ENCODE measurements at places on chromosomes 1 and 21.

- DNase-seq, result no peak
These were observed 27.5 kb upstream of the STMN1 start for GRCh38 chr1:25933479-25934365.

- DNase-seq, result no peak
These were observed 18.3 kb upstream of the EFHD2 start for GRCh38 chr1:15391366-15391765.

DNA sequence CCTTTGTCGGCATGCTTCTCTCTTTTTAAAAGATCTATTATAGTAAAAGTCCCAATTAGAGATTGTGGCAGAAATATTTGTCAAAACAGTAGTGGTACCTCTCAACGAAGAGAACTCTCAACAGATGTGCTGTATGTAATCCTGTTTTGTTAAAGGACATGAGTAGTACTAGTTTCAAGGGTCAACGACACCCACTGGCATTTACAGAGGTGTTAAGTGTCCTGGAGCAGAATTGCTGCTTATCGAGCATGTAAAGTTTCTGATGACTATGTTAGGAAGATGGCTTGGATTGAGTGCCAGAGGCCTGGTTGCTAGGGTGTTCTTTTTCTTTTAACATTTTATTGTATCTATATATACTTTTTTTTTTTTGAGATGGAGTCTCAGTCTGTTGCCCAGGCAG lies 27.1 kb downstream of the CELF3 start:
- no peak for DNase-seq

DNA sequence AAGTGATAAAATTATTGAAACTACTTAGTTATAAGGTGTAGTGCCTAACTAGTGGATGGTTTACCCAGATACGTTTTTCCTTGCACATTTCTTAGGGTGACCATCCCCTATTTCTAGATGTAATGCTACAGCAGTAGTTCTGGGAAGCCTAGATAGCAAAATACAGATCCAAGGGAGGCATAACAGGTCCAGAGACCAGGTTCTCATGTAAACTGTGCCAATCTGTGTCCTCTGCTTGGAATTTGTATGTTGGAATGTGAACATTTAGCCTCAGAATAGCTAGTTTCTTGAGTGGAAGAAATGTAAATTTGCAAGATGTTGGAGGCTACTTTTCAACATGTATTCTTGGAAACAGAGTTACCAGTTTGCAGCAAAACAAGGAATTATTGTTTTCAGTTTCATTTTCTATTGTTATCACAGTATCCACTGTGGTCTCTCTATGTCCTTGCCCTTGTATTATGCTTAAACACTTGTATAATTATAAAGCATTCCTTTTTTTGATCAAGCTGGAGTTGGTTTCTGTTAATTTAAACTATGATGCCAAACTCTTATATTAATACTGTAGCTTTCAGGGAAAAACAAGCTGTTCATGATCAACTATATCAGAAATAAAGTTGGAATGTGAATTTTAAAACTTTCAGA lies 102.0 kb upstream of the BRINP3 start:
- no peak for DNase-seq

DNA sequence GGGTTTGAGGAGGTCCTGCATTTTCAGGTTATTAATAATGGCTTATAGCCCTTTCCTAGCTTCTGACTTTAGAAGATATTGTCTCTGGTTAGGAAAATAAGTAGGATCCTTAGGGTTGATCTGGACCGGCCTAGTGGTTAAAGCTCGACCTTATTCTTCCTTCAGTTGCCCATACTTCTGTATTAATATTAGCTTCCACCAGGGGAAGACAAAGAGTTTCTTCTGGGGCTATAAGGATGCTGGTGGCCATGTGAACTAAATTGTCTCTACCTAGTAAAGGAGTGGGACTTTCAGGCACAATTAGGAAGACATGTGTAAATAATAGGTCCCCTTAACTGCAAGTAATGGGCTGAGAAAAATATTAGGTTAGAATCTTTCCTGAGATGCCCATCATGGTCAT lies 20.6 kb upstream of the FCGR2A start:
- DNase-seq, result no peak

DNA sequence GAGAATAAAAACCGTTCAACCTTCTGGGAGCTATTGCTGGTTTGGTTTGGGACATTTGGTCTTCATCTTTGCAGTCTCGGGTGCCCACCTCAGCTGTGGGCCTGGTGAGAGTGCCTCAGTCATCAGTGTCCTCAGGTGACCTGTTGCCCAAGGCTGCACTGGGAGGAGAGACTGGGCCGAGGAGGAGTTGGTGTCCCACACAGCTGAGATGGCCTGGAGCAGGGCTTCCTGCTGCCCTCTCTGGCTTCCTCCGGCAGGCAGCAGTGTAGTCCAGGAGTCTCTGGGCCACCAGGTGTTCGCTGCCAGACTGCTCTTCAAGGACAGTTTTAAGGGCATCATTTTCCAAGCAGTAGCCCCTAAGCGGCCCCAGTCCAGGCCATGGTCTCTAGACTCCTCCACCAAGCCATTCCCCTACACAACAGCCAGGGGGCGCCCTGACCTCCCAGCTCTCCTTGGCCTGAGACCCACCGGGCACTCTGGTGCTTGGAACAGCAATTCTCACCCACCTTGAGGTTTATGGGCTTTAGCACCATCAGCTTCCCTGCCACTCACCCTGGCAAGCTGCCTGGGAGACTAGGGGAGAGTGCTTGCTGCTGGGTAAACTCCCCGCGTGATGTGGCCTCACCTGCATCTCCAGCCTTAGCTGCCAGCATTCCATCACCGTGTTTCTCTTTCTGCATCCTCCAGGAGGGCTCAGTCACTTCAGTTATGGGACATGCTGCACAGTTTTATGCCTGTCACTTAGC lies 9.1 kb upstream of the SYTL1 start:
- peak; percentile 47 for DNase-seq

GRCh38 chr1:57295326-57295725 lies 128.5 kb downstream of the DAB1 start:
- DNase-seq, result no peak

- no peak for DNase-seq
These were observed 710 bp downstream of the KLHL20 start for GRCh38 chr1:173715538-173715844.

DNA sequence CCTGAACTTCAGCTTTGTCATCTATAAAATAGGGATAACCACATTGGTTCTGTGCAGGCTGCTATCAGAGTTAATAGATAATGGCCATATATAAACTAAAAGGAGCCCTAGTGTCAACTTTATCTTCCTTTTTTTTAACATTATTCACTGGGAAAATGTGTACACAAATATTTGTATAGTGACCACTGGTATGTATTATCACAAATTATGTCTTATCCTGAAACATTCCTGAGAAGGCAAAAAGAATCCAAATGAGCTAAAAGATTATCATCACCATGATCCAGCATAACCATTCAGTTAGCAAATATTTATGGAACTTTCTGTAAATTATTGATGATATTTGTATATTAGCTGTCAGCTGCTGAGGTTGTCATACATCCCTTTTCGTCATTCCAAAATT lies 16.6 kb downstream of the ANGPTL3 start:
- DNase-seq, result no peak

GRCh38 chr1:229984992-229985612 lies 81.9 kb upstream of the GALNT2 start:
- no peak for DNase-seq

DNA sequence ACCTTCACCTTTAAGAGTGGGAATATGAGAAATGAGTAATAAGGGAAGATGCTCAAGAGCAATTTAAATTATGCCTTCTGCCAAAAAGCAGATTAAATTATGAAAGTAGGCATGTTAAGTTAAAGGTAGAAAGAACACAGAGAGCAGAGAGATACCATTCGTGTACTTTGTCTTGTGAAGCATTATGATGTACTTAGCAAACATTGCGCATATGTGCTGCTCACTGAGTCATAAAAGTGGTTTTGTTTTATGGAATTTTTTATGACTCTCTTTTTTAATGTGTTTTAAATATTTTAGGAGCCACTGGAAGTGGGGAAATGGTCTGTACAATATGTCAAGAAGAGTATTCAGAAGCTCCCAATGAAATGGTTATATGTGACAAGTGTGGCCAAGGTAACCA lies 35.3 kb downstream of the MTF2 start:
- DNase-seq, result no peak
